ENCODE measurements at places on chromosomes 3 and 15.

DNA sequence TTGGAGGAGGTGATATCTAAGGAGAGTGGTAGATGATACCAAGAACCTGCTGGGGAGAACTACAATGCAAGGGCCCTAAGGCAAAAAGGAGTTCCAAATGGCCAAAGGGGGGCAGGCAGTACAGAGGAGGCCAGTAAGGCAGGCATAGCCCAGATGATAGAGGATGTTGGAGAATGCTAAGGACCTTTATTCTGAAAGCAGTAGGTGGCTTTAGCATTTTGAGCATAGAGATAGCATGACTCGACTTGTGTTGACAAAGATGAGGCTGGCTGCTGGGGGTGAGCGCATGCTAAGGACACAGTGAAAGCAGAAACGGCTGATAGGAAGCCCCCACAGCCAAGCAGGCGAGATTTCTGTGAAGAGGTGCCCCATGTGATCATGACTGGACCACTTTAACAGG, 419.3 kb downstream of the ERC2 start:
- no peak for DNase-seq

DNA sequence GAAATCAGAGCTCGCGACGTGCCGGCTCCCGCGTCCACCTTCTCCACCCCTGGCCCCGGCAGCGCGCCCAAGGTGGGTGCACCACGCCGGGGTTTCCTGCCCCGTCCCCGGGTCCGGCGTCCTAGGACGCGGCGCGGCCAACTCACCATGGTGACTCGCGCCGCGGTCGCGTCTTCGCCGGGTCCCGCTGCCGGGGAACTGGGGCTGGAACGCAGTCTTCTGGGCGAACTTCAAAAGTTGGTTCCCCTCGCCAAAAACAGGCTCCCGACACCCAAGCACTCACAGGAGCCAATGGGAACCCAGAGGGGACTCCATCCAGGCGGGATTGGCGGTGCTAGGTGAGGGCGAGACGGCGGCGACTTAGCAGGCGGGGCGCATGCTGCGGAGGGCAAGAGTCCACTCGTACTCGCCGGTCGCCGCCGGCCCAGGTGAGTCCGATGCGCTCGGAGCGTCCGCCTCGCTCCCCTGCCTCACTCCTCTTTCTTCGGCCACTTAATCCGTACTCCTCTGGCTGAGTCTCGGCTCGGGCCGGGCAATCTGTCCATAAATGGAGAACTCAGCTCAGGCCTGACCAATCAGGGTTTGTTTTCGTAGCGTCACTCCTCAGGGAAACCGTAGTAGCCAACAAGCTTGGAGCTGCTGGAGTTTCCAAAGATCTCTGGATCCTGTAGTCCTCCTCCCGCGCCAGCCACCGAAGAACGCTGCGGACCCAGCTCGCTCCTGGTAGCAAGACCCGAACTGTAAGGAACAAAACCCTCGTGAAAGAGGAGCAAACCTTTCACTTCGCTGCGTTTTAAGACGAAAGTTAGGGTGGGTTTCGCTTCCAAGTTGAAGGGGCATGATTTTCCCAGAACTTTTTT, at the start of gene MYO1E:
Gene MYO1E, minus strand, starts transcription at position 520 of the 860 bp plus-strand sequence. Its CDS starts 371 bp downstream, at position 149.
- peak; percentile 94 for DNase-seq

DNA sequence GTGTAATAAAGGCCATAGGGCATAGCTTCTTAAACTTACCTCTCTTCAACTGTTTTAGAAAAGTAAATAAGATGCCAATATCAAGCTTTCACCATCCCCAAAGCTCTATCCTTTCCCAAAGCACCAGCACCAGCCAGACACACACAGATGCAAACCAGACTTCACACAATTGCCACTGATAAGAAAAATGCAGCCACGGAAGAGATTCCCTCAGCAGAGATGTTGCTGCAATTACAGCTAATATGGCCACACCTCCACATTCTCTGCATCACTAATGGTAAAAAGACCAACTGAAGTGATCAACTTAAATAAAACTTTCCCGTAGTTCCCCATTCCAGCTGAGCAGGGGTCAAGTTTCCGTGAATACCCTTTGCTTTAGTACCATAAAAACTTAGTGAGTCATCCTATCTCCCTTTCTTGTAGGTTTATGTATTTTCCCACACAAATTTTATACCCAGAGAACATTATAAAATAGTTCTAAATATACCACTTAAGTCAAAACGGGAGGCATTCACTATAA, 64.4 kb downstream of the SLC9A9 start:
- no peak for DNase-seq

DNA sequence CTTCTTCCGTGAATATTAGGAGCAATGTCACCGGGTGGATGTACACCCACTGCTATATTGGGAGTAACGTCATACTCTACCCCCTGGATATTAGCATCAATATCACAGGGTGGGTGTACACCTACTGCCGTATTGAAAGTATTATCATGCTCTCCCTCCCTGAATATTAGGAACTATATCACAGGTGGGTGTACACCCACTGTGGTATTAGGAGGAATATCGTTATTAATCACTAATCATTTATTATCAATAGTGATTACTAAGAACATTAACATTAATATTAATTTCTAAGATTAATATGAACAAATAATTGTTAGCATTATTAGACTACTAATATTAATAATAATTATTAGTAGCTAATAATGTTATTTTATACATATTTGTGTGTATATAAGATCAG, 21.4 kb upstream of the BMF start:
- DNase-seq = no peak

- no peak for DNase-seq
Measured at GRCh38 chr3:42635111-42635510, 18.4 kb upstream of the ZBTB47 start.

GRCh38 chr3:166445865-166446264, 608.6 kb upstream of the BCHE start:
- DNase-seq = peak; percentile 40

GRCh38 chr3:50192689-50193141, 1.3 kb downstream of the GNAT1 start:
- no peak for DNase-seq

- DNase-seq = no peak
Measured at GRCh38 chr3:67898916-67899315, 244.5 kb upstream of the SUCLG2 start.

DNA sequence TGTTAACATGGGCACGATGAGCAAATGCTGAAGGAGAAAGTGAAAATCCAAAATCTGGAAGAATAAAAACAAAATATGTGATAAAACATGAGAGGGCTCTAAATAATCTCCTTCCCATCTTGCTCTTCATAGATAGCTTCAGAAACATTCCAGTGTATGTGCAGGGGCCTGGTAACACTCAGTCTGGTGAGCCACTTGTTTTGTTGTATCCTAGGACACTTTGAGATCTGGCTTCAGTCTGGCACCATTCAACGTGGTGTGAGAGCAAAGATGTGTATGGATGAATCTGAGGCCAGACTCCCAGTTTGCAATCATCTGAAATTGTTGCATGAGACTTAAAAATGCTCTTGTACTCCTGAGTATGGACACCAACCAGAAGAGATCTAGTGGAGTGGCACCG, 337.2 kb upstream of the ZNF385D start:
- DNase-seq = no peak

- no peak for DNase-seq
Measured at GRCh38 chr3:77889616-77890015, 849.7 kb downstream of the ROBO2 start.

DNA sequence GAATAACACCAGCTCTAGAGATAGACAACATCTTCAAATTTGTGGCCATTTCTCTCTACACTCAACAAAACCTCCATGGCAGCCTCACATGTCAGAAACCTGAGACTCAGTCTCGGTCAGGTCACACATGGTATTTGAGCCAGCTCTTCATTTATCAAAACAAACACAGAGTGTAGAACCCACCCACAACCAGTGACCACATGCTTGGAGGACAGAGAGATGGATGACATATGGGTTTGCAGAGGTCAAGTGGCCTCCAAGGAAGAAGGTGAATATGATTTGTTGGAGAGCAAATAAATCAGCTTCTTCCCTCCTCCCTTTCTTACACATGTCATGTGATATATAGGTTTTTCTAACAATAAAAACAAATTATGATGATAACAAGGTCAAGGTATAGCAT, 278.1 kb upstream of the LRTM1 start:
- DNase-seq = no peak

DNA sequence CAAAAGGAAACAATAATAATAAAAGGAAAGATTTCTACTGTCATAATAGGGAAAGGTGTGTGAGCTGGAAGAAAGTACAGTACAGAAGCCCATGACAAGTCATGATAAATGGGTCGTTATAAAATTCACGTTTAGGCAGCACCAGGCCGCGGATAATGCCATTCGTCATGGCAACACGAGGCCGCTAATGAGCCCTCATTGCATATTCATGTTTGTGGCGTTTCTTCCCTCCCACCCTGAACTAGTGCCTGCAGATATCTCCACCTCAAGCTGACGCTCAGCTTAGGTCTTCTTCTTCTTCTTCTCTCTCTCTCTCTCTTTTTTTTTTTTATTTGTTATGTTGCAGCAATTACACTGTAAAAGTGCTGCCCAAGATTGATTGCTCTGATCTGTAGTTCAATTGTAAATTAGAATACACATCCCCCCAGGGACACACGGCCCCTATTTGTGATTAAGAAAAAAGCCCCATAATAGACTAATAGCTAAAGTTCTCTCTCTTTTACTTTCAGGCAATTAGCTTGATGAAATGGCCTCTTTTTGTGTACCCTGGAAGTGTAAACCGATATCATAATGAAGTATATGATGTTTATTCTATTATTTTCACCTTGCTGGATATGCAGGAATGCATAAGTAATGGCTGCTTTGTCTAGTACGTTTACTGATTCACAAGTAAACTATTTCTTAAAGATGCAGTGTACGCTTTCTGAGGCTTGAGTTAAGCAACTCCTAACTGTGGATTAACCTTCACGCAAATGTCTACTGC, 61.9 kb upstream of the NR2F2 start:
- peak; percentile 11 for DNase-seq

DNA sequence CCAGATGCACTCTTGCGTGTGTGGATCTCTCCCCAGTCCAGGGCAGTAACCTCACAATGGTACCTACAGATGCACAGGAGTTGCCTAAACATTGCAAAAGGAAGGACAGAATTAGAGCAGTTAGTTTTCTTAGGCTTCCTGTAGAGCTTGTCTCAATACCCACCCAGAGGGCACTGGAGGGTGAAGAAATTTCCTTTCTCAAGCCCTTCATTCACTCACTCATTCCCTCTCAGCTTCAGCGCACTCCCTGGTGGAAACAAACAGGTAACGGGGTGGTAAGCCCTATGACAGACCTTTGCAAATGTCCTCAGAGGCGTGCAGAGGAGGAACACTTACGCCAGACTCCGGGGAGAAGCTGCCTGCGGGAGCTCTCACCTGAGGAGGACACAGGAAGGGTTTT, 267.4 kb upstream of the HES1 start:
- no peak for DNase-seq

DNA sequence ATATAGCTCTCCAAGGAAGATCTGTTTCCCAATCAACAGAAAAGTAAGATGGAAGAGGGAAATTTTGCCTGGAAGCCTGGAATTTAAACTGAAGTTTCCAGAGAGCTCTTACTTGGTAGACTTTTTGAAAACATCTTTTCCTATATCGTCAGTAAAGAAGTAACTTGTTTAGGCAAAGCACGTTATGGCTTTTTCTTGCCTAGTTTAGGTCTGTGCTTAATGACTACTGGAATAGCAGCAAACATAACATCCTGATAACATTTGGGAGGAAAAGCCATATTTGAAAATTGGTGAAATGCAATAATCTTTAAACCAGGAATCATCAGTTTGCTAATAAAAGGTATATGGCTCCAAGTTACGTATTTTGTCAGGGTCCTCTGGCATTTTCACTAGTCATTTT, 160.4 kb upstream of the CGNL1 start:
- DNase-seq = no peak

- DNase-seq = no peak
Measured at GRCh38 chr3:124829178-124829818, 57.9 kb downstream of the ITGB5 start.

DNA sequence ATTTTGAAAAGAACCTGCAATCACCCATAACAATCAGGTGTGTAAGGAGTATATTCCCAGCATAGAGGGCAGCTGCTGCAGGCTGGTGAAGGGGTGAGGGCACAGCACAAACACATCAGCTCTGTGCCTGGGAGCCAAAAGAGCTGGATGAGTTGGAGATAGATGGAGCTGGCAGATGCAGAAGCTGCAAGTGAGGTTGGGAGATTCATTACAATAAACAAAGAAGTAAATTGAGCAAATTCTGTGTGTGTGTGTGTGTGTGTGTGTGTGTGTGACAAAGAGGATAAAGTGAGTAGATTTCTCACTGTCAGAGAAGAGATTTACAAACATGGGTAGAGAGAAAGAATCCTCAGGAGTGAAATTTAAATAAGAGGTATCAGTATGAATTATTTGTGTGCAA, 994.7 kb downstream of the EPHA3 start:
- no peak for DNase-seq

DNA sequence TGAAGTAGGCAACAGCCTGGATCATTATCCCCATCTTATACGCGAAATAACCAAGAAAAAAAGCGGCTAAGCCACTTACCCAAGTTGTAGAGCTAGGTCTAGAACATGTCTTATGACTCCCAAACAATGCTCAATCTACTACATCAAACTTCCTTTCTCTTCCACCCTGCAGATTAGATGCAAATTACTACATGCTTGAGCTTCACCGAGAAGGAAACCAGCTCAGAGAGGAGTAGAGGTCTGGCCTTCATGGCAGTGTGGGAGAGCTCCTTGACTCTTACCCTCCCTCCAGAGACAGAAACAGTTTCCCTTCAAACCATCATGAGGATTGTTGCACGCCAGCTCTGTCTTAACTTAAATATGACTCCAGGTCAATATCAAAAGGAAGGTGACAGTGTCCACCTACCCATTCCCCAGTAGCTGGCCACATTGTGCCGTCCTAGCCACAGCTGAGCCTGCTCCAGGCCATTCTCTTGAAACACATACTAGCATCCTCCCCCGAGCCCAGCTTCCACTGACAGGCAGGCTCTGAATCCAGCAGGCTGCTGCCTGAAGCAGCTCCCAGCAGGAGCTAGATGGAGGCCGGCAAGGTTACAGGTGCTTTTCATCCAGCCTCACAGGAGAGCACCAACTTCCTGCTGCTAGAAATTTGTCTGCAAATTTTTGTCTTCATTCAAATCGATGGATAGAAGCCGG, 56.8 kb downstream of the CPN2 start:
- no peak for DNase-seq

DNA sequence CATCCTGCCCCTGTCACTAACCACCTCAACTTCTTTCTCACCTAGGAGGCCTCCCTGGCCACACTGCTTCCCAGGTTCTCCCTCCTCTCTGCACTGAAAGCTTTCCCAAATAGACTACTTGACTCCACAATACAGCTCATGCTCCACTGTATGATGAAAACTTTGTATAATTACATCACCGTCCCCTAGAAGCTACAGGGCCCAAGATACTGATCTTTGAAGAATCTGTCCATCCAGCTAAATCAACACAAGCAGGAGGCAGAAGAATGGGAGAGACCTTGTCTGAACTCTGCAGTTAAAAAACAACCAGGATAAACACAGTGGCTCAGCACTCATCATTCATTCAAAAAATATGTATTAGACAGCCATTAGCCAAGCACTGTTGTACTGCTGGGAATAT, 26.4 kb upstream of the RPS17 start:
- no peak for DNase-seq
